Muscle of arm (tissue), 14 donors: ENCODE measurements at places on chromosomes 13 and 19. TPM values are rescaled to one million over a fixed set of nuclear protein-coding genes. Genes with fewer than 3 reads are reported as not detected.

TMEM150B gene
- 0.97 TPM for polyA plus RNA-seq

FCGBP gene
- polyA plus RNA-seq, result 8.8 TPM

MBD3L3 gene
- polyA plus RNA-seq, result not detected

PLK5 gene
- polyA plus RNA-seq, result 0.78 TPM

ZNF441 gene
- not detected for polyA plus RNA-seq

C3 gene
- polyA plus RNA-seq, result 14.8 TPM

ITGBL1 gene
- polyA plus RNA-seq, result 2.2 TPM

ZNF829 gene
- polyA plus RNA-seq, result 4.5 TPM

DNA sequence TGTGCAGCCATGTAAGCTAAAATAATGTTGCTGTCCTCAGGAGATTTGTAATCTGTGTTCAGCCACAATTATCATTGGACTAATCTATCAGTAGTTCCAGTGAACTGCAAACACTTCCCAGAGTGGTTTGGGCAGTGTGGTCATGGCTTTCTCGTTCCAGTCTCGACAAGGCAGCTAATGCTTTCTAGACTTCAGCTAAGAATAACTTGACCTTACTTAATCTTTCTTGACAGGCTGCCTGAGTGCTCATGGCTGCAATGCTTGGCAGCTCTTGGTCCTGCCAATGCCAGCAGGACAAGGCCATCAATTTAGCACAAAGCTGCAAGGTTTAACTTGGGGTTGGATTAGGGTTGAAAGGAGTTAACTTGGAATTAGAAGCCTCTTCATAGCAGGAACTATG is 32.8 kb downstream of the ATP12A start:
- no peak for DNase-seq

DNA sequence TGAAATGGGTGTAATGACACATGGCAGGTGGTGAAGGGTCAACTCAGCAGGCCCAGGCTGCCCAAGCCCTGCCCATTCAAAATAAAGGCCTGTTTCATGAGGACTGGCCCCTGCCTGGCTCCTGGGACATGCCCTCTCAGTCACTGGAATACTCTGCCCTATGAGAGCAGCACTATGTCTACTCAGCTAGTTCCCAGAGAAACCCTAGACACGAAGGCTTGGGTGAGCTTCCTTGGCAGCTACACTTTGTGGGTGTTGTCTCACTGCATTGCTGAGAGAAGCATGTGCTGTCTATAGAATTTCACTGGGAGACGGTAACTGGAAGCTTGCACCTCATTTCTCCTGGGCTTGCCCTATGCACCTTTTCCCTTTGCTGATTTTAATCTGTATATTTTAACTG is 752.8 kb downstream of the LIG4 start:
- no peak for DNase-seq

- DNase-seq, result no peak
These were observed 24.0 kb upstream of the ACP7 start for GRCh38 chr19:39060171-39060570.

- DNase-seq, result no peak
These were observed 288.0 kb upstream of the MAB21L1 start for GRCh38 chr13:35764326-35765015.

- DNase-seq, result no peak
These were observed 36.7 kb downstream of the CARD8 start for GRCh38 chr19:48218997-48219396.

GRCh38 chr19:48836089-48837017 is at the start of gene HSD17B14:
HSD17B14 (minus strand) TSS chr19:48836491; CDS start chr19:48836411, 80 bp downstream.
- peak; percentile 39 for DNase-seq

- DNase-seq, result no peak
These were observed 62.0 kb downstream of the SLC15A1 start for GRCh38 chr13:98690348-98691022.

DNA sequence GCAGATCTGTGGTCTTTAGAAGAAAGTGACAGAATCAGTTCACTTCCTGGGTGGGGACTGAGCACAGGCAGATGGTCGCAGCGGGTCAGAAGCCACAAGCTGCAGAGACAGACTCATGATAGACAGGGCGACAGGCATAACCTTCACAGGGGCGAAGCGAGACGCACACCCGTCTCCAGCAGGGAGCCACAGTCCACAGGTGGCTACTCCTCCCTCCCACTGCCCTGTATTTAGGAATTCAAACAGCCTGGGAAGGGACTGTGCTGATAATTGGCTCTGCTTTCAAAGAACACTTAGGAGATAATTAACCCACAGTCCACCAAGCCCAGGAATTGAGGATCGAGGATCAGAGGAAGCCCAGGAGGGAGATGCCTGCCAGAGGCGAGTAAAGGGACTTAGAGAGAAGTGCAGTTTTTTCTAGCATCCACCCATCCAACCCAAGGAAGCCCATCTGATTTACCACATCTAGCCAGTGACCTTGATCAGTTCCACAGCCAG is 23.2 kb downstream of the RFX2 start:
- no peak for DNase-seq

- no peak for DNase-seq
These were observed 25.2 kb upstream of the IGSF23 start for GRCh38 chr19:44587963-44588770.

- DNase-seq, result no peak
These were observed 209.7 kb downstream of the KATNAL1 start for GRCh38 chr13:30097701-30098100.

GRCh38 chr13:87940776-87941175 is 269.6 kb downstream of the SLITRK5 start:
- no peak for DNase-seq

DNA sequence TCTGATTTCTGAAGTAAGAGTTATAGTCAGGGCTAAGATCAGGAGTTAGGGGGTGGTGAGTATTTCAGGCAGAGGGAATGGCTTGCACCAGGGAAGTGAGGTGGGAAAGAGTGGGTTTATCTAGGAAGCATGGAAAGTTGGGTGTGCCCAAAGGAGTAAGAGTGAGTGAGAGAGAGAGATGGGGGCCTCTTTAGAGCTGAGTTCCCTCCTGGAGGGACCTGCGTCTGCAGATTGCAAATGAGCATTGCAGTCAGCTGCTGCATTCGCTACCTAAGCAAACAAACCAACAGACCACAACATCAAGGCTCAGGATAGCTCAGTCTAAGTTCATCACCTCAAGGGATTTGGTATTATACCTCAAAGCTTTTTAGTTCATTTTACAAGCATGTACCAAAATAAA is 405.8 kb downstream of the FGF9 start:
- DNase-seq, result no peak

DNA sequence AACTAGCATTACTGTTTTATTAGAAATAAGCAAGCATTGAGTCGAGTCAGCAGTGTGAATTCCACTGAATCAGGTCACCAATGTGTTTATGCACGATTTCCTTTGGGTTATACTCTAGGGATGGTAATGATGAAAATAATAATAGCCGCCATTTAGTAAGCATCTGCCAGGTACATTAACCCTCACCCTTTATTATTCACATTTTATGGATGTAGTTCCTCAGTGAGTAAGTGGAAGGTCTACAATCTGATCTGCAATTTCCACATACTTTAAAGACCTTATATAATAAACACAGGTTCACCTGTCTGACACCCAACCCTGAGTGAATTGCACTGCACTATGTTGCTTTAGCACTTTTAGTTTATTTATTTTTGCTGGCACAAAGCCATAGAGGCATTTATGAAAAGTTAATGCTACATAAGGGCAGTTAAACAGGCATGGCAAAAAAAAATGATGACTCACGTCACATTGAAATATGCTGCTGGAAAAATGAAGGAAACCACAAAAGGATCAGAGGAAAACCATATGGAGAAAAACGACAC is 122.4 kb downstream of the TRPC4 start:
- DNase-seq, result no peak

DNA sequence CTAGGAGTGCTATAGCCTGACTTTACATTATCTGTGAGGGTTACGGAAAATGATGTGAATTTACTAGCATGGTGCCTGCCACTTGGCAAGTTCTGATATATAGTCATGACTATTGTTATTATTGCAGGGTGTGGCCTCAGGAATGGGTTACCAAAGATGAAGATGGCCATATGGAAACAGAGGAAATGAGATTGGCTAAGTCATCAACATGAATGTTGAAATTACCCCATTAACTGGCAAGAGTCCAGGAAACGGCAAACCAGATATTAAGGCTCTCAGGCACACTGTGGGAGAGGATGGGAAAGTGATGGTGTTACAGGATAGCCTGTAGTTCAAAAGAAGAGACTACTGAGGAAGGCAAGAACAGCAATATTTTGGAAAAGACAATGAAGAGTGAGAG is 183.3 kb downstream of the KCNRG start:
- DNase-seq, result no peak

- DNase-seq, result no peak
These were observed 8.2 kb upstream of the SERTM1 start for GRCh38 chr13:36665630-36666029.

GRCh38 chr13:30877335-30877734 is 28.7 kb upstream of the MEDAG start:
- DNase-seq, result no peak
